ENCODE measurements at places on chromosomes 13 and 19.
A peak's percentile ranks its signal among the peaks of the same experiment; 100 is the strongest.

DNA sequence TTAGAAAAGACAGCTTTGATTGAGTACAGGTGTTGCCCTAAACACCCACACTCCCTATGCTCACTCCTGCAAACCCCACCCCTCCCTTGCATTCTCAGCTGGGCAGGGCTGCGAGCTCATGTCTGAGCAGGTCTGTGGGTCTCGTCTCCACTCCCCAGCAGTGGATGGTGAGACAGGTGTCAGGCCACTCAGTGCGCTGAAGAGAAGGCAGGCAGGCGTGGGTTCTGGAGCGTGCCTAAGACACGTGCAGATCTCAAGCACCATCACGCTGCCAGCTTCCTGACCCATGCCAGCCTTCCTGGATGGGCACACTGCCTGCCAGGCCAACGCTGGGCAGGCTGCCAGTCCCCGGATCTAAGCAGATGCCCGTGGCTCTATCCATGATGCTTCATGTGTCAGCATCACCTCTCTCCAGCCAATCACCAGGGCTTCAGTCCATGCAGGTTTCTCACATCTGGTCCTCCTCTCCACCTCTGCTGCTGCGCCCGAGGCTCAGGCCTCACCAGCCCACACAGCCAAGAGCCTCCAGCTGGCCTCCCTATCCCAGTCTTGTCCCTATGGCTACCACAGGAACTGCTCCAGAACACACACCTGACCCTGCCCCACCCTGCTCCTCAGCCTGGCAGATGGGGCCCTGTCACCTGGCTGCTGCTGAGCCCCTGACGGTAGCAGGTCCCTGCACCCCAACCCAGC, 42.6 kb downstream of the EPS15L1 start:
- no peak for DNase-seq

- DNase-seq = no peak
Observed at GRCh38 chr13:80924596-80924995, 583.7 kb upstream of the SPRY2 start.

GRCh38 chr19:18225355-18225701, 910 bp downstream of the PDE4C start:
- DNase-seq = no peak

DNA sequence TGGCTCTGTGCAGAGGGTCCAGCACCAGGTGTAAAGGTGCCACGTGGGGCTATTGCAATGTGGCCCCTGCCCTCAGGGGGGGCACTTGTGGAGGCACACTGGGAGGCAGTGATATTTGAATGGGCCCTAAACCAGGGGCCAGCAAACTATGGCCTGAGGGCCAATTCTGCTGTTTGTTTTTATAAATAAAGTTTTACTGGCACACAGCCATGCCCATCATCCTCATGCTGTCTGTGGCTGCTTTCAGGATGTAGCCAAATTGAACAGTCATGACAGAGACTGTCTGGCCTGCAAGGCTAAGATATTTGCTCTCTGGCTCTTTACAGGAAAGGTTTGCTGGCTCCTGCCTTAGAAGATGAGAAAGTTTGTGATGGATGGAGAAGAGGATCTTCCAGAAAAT, 33.9 kb upstream of the RANBP3 start:
- DNase-seq = no peak

GRCh38 chr13:100809856-100810255, 135.3 kb upstream of the TMTC4 start:
- DNase-seq = no peak

GRCh38 chr13:82522872-82523271, 1359.4 kb downstream of the SLITRK1 start:
- no peak for DNase-seq

- no peak for DNase-seq
Observed at GRCh38 chr19:46296722-46297461, at the start of gene HIF3A. Gene HIF3A, plus strand, starts transcription at chr19:46297042. Its CDS starts 35 bp downstream, at chr19:46297077.

- peak; percentile 58 for DNase-seq
Observed at GRCh38 chr19:12668932-12669269, 2.3 kb downstream of the WDR83 start.

DNA sequence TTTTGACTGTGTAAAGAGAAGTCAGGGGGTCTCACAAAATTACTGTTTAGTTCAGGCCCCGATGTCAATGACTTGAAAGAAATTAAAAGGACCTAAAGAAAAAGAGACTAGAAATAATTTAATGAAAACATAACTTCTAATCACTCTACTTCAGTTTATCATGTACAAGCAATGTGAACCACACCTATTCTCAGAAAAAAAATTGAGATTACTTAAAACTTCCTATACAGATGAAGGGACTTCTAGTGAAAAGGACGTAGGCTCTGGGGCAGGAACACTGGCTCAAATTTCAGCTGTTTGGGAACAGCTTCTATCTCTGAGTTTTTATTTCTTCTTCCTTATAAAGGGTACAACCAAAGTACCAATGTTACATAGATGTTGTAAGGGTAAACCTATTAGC, 38.0 kb downstream of the TPT1 start:
- no peak for DNase-seq

DNA sequence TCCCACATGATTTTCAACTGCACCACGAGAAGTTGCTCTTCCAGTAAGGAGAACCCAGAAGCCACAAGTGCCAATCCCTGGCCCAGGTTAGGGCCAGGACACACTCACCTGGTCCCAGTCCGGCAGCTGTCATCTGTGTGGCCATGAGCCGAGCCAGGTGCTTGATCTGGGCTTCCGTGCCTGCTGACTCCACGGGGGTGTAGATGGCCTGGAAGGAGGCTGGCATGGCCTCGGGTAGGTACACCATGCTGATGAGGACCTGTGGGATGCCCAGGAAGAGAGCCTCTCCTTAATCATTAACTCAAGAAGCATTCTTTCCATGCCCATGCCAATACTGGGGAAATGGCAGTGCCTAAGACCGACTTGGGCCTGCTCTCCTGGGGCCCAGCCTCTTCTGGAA, 19.9 kb upstream of the RSPH6A start:
- DNase-seq = no peak

DNA sequence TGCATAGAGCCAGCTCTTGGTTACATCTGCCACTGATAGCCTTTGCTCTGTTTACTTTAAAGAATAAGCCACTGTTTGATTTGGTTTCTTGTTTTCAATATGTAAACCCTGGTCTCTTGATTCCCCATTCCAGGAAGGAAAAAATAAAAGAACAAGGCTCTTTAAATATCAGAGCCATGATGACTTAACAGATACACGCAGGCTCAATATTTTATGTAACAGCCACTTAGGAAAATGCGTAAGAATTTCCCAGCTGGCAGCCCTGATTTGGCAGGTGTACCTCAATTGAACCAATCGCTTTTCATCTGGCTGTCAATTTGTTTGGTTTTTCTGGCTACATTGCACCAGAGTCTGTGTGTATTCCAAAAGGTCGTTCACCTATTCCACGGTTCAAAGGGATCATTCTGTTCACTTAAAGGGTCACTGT, 65.6 kb downstream of the IRS2 start:
- DNase-seq = no peak

DNA sequence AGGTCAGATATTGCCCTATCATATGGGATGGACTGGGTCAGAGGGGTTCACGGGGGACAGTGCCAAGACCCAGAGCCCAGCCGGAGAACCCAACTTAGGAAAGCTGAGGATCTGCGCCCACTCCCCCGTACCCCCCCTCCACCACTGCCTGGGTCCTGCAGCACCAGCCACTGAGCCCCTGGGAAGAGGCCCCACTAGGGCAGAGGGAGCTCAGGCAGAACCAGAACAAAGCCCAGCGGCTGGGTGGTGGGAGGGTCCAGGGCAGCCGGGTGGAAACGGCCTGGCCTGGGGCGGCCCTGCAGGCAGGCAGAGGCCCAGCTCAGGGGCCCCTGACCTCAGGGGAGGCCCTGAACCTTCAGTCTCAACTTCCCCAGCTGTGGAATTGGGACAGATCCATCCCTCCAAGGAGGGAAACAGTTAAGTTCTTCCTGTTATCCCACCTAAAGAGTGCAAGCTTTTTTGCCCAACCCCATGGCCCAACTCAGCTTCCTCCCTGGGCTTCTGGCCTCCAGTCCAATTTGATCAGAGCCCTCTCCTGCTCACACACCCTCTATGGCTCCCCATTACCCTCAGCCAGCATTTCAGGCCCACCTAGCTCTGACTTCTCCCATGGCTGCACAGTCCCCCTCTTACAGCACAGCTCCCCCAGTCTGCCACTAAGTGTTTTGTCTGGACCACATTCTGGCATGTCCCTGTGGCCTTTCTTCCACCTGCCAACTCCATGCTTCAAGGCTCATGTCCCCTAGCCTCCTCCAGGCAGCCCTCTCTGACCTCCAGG, 3.1 kb downstream of the NR2F6 start:
- no peak for DNase-seq

DNA sequence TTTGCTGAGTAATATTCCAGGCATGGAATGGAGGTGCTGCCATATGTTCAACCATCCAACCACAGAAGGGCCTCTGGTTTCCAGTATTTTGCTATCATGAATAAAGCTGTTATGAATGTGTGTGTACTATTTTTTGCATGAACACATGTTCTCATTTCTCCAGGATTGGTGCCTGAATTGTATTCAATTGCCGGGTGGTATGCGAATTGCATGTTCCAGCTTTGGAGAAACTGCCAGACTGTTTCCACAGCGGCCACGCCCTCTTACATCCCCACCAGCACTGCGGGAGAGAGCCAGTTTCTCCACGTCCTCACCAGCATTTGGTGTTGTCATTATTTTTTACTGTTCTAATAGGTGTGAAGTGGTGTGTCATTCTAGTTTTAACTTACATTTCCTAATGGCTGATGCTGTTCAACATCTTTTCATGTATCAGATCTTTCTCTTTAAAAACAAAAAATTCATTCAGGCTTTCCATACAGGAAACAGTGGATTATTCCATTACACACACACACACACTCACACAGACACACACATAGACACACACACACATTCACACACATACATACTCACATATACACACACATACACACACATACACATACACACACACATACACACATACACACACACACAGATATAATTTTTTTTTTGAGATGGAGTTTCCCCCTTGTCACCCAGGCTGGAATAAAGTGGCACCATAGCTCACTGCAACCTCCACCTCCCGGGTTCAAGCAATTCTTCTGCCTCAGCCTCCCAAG, 154.1 kb downstream of the PTPRS start:
- DNase-seq = no peak

DNA sequence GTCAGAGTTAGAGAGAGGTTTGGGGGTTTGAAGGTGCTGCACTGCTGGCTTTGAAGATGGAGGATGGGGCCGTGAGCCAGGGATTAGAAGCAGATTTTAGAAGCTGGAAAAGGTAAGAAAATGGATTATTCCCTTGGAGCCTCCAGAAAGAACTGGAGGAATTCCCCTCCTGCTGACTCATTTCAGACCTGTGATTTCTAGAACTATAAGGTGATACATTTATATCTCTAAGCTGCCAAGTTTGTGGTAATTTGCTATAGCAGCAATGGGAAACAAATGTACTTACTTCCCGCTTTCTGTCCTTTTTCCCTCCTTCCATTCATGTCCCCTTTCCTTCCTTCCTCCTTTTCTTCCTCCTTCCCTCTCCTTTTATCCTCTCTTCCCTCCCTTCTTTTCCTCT, 78.5 kb upstream of the PCDH8 start:
- DNase-seq = no peak
